ENCODE measurements at places on chromosomes 2 and 18. TPM values are rescaled to one million over a fixed set of nuclear protein-coding genes. Genes with fewer than 3 reads are reported as not detected.

Gene NETO1
- not detected for total RNA-seq

Gene GRP
- not detected for total RNA-seq

Gene COLEC11
- 1.1 TPM for total RNA-seq

Gene GPAT2
- total RNA-seq, result 12.7 TPM

Gene IL1R1
- 56.8 TPM for total RNA-seq

Gene IL36G
- not detected for total RNA-seq

Gene CRYBA2
- not detected for total RNA-seq

Gene LCT
- total RNA-seq, result under 0.01 TPM

Gene TXNDC2
- total RNA-seq, result not detected

Gene EML6
- total RNA-seq, result 0.75 TPM

Gene SH3BP4
- 11.2 TPM for total RNA-seq

Gene PTH2R
- total RNA-seq, result not detected

Gene C2orf49
- total RNA-seq, result 13.6 TPM

All from smooth muscle cell of the coronary artery (primary cell).